Stimulated activated naive CD8-positive, alpha-beta T cell treated with anti-CD3 and anti-CD28 coated beads, Interleukin-15, amount 100 ng/mL, for 72 hours (primary cell): ENCODE measurements at places on chromosomes 13 and 19.

GRCh38 chr13:44739539-44739938 is 163.4 kb upstream of the TSC22D1 start:
- no peak for DNase-seq

DNA sequence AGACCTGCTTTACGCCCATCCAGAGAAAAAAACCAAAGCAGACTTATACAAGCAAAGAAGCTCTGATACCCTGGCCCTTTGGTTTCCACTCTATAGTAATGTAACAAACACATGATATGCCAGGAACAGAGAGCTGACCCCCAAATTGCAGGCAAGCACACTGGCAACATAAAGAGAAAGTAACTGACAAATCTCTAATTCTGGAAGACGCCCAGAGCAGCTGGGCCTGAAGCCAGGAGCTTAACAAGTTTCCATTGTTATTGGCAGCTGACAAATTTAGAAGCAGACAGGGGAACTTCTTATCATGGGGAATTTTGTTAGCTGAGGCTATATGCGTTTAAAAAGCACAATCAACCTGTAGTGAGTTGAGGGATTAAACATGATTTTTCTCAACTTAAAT is 158.0 kb downstream of the DLEU7 start:
- no peak for DNase-seq

- DNase-seq = no peak
These were observed 284.7 kb downstream of the TSHZ3 start for GRCh38 chr19:31064491-31064890.

GRCh38 chr19:19162495-19162894 is 7.6 kb downstream of the MEF2B start:
- DNase-seq = no peak

GRCh38 chr13:31069808-31070534 is 91.7 kb downstream of the HSPH1 start:
- no peak for DNase-seq
